Caudate nucleus (tissue), 63 donors: ENCODE measurements at places on chromosomes 11 and 22.

DNA sequence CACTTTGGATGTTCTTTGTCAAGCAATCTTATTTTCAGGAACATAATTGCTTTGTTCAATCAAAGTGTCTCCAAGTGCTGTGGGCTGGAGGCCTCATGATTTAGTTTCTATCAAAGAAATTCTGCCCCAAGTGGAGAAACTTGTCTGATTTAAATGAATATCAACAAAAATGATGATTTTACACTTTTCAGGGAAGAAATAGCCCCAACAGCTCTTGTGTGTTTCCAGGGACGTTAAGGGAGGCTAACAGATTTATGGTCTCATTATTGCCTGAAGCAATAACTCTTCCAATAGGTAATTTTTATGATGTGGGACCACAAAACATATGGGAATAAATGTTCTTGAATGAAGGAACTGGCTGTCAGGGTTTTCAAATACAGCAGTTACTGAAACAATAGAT is 699.1 kb downstream of the FAM181B start:
- no peak for DNase-seq

- no peak for DNase-seq
Measured at GRCh38 chr22:27157666-27158370, 500.4 kb downstream of the MIAT start.

GRCh38 chr11:72242141-72242540 is 1.8 kb downstream of the PHOX2A start:
- no peak for DNase-seq

DNA sequence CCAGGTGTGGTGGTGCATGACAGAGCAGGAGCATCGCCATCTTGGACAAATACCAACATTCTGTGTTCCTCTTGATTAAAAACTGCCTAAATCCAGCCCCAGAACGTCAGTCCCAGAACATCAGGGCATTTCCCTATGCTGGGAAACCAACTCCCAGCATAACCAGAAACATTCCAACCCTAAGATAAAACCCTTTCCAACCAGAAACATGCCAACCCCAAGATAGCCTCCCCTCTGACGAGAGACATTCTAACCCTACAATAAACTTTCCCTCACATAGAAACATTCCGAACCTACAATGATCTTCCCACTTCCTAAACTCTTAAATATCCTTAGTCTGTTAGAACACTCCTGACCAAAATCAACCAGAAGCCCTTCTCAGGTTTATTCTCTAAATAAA is 11.6 kb downstream of the PLAAT4 start:
- DNase-seq: no peak

DNA sequence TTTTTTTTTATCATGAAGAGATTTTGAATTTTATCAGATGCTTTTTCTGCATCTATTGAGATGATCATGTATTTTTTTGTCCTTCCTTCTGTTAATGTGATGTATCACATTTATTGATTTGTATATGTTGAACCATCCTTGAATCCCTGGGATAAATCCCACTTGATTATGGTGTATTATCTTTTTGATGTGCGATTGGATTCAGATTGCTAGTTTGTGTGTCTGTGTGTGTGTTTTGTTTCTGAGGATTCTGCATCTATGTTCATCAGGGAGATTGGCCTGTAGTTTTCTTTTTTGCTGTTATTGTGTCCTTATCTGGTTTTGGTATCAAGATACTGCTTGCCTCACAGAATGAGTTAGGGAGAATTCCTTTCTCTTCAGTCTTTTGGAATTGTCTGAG is 52.6 kb downstream of the KCNQ1OT1 start:
- no peak for DNase-seq

DNA sequence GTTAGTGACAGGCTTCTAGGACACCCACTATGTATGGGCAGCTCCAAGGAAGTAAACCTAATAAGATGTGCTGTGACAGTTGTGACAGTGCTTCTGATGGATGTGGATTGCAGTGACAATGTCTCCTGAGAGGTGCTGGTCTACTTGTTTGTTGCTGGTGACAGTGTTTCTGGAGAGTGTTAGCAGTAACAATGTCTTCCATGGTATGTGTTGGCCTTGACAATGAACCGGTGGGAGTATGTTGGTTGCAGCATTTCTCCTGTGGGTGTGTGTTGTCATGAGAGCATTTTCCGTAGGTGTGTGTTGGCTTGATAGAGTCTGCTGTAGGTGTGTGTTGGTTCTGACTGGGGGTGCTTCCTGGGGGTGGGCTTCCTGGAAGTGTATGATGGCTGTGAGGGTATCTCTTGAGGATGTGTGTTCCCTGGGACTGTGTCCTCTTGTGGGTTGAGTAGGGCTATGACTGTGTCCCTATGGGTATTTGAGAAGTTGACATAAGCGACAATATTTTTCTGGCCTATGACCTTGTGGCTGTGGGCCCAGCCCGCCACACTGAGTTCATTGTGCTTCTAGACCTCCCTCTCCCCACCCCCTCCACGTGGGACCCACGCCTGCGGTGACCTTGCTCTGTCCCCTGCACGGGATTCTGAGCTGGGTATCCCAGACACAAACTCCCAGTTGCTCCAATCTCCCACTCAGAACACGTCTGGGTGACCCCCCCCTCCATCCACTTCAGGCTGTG is 1.2 kb downstream of the DCHS1 start:
- no peak for DNase-seq

GRCh38 chr11:78996007-78996406 is 421.3 kb upstream of the NARS2 start:
- no peak for DNase-seq

DNA sequence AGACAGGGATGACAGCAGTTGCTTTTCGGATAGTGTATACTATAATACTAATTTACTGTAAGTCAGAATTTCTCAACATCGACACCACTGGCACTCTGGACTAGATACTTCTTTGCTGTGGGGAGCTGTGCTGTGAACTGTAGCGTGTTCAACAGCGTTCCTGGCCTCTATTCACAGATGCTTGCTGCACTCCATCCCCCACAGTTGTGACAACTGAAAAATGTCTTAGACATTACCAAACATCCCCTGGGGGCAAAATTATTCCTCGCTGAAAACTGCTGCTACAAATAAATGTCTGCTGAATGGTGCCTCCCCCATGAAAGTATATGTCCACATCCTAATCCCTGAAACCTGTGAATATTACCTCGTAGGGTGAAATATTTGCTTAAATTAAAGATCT is 7.5 kb upstream of the SLC15A3 start:
- DNase-seq: no peak

DNA sequence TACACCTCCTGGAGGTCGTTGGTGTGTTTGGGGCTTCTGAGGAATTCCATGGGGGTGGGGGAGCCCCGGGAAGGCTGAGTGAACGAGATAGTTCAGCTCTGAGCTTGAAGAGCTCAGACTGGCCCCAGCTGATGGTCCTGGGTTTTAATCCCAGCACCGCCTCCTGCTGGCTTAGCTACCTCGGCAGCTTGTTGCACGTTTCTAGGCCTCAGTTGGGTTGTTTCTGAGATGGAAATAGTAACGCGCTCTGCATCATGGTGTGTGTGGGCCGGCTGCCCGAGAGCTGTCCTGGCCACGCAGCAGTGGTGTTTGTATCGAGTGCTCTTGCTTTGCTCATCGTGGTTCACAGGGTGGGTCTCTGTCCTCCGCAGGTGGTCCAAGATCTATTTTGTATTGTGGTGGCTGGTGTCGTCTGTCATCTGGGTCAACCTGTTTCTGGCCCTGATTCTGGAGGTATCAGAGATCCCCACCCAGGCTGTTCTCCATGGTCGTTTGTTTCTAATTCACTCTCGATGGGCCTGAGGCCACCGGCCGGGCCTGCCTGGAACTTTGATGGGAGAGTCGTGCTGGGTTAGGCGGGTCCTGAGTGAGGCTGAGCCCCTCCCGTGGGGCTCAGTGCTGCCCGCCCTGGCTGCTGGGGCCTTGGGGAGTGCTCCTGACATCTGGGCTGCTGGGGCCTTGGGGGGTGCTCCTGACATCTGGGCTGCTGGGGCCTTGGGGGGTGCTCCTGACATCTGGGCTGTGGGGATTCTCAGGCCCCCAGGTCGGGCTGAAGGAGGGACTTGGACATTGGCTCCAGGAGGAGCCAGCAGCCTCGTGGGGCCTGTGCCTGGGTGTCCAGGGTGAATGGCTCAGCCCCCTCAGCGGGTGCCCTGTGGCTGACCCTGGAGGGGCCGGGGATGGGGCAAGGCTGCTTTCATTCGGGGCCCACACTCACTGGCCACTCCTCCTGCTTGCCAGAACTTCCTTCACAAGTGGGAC is 37.7 kb downstream of the TPCN2 start:
- DNase-seq: no peak

- no peak for DNase-seq
Measured at GRCh38 chr11:32071811-32072210, 19.1 kb upstream of the RCN1 start.

- no peak for DNase-seq
Measured at GRCh38 chr11:10498022-10498400, 42.9 kb downstream of the AMPD3 start.

DNA sequence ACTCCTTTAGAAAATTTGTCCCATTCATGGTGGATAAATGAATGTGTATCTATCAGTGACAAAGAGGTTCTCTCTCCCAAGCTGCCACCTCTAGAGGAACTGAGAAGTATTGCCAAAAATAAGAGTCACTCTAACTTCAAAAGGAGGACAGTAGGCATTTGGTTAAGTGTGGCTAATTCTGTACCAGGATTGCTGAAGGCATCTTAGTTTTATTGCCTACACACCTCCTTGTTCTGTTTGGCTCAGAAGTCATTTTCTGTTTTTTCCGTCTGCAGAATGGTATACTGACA is 189.0 kb upstream of the MPPED2 start:
- DNase-seq: no peak

DNA sequence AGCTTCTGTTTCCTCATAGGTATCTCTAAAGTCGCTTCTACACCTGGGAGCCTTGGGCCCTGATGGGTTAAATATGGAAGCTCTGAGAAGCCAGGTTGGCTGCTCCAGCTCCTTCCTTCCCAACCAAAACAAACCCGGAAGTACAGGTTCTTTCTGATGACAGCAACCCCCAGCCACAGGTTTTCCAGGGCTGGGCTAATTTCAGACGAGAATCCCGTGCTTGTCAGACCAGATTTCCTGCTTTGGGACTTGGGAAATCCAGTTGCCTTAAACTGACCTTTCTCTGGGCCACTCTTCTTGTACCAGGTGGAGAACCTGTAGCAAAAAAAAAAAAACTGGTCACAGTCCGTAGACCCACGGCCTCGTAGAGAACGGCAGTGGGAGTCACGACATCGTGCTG is 51.9 kb downstream of the RBX1 start:
- no peak for DNase-seq

- no peak for DNase-seq
Measured at GRCh38 chr11:95714843-95715776, 74.5 kb downstream of the FAM76B start.

DNA sequence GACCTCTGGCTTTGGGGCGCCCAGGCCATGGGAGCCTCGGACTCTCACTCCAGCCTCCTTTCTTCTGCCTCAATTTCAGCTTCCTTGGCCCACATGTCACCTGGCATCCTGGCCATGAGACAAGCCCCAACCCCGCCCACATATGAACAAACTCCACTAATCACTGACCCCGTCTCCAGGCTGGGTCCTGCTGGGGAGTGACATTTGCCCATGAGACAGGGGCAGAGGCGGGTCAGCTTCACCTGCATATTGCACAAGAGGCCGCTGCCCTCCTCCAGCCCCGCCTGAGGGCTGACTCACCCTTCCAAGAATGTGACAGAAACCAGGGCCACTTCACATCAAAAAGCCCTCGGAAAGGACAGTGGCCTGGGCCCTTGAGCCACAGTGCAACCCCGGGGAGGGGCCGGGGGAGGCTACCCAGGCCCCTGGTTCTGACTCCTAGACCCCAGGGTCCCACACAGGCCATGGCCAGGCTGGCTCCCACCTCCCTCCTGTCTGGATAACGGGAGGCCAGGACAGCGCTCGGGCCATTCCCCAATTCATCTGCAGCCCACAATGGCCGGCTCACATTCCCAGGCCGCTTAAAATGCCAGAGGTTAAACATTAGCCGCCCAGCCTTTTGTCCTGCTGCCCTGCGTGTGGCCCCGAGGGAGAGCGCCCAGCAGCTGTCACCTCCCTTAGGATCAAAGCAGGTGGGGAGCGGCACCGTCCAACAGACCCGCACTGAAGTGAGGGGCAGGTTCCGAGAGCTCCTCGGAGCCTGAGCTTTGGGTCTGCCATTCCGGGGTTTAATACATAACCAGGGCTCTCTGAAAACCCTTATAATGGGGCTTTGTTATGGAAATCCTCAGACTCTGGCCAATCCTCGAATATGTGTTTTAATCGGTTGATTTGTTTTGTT is 42.3 kb downstream of the TRMU start:
- no peak for DNase-seq

GRCh38 chr11:13462311-13462900 is 616 bp downstream of the BTBD10 start:
- DNase-seq: peak; percentile 29
